ENCODE measurements at places on chromosomes 3 and 15.

DNA sequence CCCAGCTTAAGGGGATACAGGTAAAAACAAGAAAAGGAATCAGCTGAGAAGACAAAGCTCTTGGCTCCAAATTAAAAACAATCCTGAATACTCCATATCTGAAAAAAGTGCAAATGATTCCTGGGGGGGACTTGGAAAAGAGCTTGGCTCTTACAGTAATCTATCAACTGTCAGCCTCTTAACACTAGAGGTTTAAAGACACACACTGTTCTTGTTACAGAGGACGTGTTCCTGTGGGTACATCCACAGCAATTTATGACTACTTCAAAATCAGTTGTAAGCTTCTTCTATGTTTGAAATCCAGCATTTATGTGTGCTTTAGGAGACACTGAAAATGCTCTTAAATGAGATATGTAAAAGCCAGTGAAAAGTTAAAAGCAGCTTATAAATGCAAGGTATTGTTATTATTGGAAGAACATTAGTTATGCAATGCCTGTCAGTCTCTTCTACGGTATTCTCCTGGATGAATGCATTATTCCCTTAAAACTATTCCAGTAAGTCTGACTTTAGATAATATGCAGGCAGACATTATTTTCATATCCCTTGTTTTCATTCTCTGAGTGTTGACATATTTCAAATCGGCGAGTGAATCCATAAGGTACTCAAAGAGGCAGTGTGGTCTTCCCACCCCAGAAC lies 408.4 kb upstream of the ADAMTS9 start:
- no peak for DNase-seq

- DNase-seq, result no peak
Measured at GRCh38 chr3:124632566-124633140, 97.6 kb upstream of the UMPS start.

GRCh38 chr3:52838561-52839267 lies 3.9 kb upstream of the MUSTN1 start:
- no peak for DNase-seq

DNA sequence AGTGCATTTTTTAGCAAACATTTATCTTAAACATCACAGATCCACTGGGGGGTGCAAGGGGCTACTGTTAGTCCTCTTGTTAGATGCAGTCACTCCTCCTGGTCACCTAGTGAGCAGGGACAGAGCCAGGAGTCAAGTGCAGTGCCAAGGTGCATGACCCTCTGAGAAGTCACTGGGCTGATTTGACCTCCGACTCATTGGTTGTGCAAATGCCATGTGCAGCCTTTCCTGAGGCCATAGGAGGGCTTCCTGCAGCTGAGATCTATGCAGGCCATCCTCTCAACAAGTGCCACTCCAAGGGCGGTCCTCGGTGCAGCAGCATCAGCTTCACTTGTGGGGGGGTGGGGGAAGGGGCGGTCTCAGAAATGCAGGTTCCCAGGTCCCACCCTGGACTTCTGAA lies 60.2 kb downstream of the GPD1L start:
- DNase-seq, result no peak

DNA sequence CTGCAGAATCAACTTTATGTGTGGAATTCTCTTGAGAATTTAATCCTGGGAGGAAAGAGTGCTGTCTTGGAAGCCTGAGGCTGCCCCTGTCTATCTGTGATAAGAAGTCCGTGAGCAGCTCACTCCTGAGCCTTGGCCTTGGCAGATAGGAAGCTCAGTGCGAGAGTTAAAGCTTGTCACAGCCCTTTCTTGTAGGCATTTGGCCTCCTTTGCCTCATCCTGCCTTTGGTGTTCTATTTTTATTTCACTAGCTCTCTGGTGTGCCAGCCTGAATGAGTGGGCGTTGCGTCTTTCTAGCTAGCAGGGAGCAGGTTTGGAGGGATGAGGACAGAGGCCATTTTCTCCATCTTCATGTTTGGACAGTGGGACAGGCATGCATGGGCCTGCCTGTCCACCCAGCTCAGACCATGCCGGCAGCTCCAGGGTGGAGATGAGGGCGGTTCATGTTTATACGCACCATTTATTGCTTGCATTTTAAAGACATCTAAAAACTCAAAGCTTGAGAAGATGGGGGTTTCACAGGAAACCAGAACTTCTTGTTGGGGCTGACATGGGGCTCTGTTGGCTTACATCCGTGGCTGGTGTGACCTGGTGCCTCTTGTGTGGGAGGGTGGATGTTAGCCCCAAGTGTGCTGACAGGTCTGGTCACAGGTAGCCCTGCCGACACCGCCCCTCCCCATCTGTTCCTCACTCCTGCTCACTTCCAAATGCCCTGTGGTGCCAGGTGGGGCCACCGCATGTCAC lies 29.8 kb downstream of the IRAK2 start:
- DNase-seq, result peak; percentile 28
